ENCODE measurements at places on chromosomes 4 and X. TPM values are rescaled to one million over a fixed set of nuclear protein-coding genes. Genes with fewer than 3 reads are reported as not detected.

FOXR2 gene
- total RNA-seq: not detected

RAI2 gene
- total RNA-seq: 0.78 TPM

VMA21 gene
- 63.2 TPM for total RNA-seq

UTP14A gene
- total RNA-seq: 32.6 TPM

SSX2 gene
- total RNA-seq: not detected

ANAPC4 gene
- total RNA-seq: 26.1 TPM

LRRC66 gene
- 0.37 TPM for total RNA-seq

PAGE5 gene
- not detected for total RNA-seq

CDX4 gene
- not detected for total RNA-seq

NHSL2 gene
- total RNA-seq: 0.78 TPM

TCEAL5 gene
- under 0.01 TPM for total RNA-seq

WWC2 gene
- total RNA-seq: 13.6 TPM

RASL11B gene
- 1.8 TPM for total RNA-seq

MMAA gene
- 3.9 TPM for total RNA-seq

All from subcutaneous preadipocyte (primary cell).